ENCODE measurements at places on chromosomes 6 and 20.

GRCh38 chr6:167800549-167800948, 26.2 kb upstream of the AFDN start:
- no peak for DNase-seq

DNA sequence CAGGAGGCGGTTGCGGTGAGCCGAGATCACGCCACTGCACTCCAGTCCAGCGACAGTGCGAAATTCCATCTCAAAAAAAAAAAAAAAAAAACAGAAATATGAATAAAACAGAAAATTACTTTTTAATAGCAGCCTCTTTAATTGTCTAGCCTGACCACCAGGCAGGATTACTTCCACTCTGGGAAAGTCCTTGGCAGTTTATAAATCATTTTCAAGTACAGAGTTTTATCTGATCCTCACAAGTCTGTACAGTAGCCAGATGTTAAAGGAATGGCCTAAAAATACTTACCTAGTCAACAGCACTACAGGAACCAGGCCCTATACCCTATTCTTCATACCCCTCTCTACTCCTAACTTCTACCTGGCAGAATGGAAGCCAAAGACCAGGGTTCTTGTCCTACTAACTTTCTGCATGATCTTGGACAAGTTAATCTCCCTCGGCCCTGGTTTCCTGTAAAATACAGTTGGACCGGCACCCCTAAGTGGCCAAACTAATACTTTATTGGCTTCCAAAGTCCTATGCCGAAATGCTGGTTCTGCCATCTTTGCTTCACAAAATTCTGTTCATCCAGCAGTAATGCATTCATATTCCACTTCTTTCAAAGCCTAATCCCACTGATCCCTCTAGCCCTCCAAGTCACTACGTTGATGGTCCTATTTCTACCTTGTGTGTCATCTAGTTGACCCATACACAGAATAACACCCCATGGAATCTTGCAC, 1.9 kb downstream of the EIF2S2 start:
- DNase-seq, result no peak

- DNase-seq, result no peak
Measured at GRCh38 chr20:41618807-41619311, 682 bp upstream of the CHD6 start.

DNA sequence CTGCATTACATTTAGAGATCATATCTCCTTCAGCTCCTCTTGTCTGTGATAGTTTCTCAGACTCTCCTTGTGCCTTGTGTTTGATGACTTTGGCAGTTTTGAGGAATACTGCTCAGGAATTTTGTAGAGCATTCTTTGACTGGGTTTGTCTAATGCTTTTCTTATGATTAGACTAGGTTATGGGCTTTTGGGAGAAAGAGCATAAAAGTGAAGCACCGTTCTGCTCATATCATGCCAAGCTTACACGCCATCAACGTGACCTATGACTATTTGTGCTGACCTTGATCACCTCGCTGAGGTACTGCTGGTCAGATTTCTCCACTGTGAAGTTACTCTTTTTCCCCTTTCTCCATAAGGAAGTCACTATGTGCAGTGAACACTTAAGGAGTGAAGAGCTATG, 256.0 kb downstream of the LY86 start:
- DNase-seq, result no peak

DNA sequence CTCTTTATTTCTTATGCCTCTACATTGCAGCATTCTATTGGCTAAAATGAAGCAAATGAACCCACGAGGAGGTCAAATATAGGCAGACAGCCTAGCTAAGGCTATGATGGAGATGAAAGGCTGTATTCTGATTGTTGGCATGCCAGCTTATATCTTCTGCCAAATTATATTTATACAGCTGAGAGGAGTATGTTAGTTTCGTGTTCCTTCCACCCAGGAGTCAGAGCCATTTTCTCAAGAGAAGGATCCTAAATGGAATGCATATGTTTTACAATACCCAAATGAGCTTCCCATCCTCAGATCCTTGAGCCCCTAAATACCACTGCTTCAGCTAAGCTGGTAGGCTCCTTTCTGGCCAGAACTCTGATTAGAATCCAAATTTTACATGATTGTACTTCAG, 178.4 kb upstream of the HDDC2 start:
- DNase-seq, result no peak

DNA sequence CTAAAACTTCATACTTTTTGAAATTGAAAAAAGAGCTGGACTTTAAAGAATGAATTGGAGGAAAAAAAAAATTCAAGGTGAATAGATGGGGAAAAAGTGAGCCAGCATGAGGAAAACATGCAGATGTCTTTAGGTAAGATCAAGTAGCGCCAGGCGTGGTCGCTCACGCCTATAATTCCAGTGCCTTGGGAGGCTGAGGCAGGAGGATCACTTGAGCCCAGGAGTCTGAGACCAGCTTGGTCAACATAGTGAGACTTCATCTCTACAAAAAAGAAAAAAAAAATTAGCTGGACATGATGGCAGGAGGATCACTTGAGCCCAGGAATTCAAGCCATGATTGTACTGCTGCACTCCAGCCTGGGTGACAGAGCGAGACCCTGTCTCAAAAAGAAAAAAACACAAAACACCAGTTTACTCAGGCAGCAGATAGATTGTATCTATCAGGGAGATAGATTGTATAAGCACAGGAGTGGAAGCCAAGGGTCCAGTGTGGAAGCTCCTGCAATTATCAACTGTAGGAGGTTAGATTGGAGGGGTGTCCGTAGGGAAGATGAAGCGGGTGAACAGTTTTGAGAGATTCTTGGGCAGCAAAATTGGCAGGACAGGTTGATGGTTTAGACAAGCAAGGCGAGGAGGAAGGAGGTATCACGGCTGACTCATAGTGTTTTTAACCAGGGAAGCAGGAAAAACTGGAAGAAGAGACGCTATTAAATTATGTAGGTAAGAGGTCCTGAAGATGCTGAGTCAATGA, 97.6 kb upstream of the ZNF217 start:
- DNase-seq, result no peak

DNA sequence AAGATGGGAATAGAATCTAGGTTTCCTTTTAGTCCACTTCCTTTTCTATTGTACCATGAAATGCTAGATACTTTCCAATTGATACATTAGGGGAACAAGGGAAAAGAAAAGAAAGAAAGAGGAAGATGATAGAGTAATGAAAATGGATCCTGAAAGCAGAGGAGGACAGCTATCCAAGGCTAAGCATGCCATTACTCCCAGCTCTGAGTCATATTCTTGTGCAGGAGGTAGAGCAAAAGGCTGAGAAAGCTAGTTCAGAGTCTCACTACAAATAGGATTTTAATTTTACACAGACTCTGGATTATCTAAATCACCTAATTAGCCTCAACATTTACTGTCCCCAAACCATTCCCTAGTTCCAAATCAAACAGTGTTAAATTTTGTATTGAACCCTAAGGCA, 23.6 kb downstream of the RWDD2A start:
- no peak for DNase-seq

DNA sequence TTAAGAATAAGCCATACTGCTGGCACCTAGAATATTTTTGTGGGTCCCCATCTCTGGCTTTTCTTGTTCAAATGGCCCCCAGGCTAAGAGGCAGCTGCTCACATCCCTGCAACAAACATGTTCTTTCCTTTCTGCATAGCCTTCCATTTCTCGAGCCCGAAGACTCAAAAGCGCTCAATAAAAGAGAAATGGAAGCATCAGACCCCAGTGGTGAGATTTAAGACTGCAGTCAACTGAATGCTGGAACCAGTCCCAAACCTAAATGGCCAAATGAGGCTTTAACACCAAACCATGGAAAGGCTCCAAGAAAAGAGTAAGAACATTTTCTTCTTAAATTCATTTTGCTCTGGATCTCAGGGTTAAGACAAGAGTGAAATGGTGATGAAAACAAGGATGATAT, 122.1 kb upstream of the TRAF3IP2 start:
- no peak for DNase-seq

GRCh38 chr6:100366419-100366818, 98.3 kb downstream of the SIM1 start:
- no peak for DNase-seq

- no peak for DNase-seq
Measured at GRCh38 chr20:49397525-49397924, 84.9 kb downstream of the KCNB1 start.

DNA sequence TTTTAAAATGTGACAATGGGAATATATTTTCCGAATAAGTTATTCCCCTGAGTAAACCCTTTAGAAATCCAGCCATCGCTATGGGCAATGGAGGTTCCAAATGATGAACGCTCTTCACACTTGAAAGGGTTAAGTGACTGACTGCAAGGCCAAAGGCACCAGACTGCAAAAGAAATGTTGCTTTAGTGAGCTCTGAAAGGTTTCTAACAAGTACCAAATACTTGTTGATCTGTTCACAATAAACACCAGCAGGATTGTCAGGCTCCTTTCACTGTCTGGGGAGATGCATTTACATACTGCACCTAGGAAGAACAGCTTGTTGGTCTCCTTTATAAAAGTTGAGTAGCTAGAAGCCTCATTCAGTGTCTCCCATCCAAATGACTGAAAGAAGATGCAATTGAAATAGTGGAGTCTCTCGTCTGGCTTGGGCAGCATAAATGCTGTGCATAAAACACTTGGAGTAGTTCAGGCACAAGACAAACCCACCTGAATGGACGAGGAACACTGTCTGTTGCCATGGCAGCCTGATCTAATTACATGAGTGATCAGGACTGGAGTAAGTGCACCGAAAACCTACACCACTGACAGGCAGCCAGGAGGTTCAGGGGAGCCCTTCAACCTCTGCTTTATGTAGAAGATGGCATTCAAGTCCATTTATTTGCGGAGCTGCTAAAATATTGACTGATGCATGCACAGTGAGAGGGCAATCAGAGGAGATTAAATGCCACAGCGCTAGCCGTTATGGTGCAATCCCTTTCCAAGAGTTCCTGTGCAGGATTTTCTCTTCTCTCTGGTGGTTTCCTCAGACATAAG, 2.9 kb downstream of the ATXN1 start:
- DNase-seq, result no peak

GRCh38 chr20:45894797-45895196, 3.7 kb downstream of the CTSA start:
- DNase-seq, result no peak

DNA sequence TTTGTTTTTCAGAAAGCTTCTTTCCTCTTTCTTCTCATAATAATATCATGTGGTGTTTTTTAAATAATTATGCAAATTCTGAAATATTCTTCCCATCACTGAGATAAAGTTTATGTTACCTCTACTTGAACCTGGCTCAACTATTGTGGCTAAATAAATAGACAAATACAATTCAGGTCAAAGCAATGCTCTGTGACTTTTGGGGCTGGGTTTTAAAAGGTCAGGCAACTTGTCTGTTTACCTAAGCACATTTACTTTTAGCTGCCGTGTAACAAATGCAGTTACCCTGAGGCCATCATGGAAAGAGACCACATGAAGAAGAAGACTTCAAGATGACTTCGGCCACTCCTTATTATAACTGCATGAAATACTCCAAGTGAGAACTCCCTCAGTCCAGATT, 33.7 kb upstream of the MEI4 start:
- DNase-seq, result no peak

- DNase-seq, result no peak
Measured at GRCh38 chr6:90442366-90442765, 144.5 kb downstream of the MAP3K7 start.

DNA sequence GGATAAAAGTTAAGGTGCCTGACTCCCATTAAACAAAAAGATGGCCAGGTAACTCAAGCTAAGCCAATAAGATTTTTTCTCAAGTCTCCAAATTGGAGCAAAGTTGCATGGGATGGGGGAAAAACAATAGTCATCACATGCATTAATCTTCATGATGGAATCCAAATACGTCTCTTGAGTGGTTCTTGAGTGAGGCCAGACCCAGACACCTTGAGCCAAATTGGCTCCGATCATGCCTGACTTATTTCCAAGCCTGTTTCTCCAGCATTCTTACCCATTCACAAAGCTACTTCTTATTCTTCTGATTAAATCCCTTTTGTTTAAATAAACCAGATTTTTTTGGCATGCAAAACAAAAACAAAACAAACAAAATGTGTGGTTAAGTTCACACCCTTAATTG, 420.3 kb upstream of the NRSN1 start:
- no peak for DNase-seq

DNA sequence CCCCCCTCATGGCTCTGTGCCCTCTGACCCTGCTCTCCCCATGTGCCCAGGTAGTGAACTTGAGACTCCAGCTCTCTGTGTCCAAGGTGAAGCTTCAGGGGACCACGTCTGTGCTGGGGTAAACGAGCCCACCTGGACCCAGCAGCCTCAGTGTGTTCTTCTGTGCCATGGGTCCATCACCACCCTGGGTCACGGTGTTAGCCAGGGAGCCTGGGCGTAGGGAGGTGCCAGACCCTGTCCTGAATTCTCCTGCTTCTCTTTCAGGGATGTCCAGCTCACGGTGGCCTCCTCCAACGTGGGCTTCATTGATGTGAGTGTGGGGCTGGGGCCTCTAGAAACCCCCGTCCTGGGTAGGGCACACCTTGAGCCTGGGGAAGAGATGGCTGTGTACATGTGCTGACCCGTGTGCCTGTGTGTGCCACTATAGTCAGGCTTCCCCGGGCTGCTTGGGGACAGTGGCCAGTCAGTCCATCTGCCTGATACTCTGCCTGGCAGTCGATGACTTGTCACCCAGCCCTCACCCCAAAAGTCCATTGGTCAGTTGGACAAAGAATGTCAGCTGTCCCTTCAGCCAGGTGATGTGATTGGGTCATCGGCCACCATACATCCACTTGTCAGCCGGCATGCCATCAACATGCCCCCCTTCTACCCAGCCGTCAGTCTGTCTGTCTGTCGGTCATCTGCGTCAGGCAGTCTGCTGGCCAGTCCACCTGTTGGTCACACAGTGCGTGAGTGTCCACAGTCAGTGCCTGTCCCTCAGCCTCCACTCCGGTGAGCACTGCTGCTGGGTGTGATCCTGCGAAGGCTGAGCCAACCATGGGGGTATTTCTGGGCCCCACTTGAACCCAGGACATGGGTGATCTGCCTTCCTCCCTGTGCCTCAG, 10.9 kb upstream of the BPIFB6 start:
- no peak for DNase-seq

- DNase-seq, result no peak
Measured at GRCh38 chr6:114271405-114271804, 71.4 kb downstream of the HS3ST5 start.

DNA sequence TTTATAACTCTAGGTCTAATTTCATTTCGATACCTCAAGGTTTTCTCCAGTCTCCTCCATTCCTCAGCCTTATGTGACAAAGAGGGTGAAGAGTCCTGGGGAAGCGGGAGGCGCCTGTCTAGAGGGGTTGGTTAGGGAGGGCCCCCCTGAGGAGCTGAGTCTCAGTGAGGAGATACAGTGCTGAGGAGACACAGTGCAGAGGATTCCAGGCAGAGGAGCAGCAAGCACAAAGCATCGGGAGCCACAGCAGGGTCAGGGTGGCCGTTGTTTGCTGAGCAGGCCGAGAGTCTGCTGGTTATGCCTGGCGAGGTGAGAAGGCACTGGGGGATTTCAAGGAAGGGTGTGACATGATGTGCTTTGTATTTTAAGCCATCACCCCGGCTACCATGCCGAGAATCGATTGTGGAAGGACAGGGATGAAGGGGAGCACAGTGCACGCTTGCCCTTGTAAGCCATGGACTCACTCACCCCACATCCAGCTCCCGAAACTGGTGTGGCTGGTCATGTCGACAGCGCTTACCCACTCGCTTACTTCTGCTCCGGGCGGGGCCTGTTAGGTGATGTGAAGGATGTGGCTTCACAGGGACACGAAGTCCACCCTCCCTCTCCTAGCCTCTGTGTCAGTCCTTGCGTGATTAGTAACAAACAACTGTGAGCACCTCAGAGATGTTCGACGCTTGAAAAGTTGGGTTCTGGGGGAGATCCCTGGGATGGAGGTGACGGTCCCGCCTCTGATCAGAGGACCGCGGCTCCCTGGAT, 30.2 kb downstream of the FAM50B start:
- DNase-seq, result no peak

GRCh38 chr6:109008537-109009235, 86.0 kb downstream of the SESN1 start:
- no peak for DNase-seq

- no peak for DNase-seq
Measured at GRCh38 chr6:11341867-11342266, 109.4 kb upstream of the NEDD9 start.

Measured in stimulated activated CD4-positive, alpha-beta T cell treated with anti-CD3 and anti-CD28 coated beads, Interleukin-1b, Interleukin-23, amount 100 ng/mL, for 1 hour (primary cell).